ENCODE measurements at places on chromosomes 3 and 15. TPM values are rescaled to one million over a fixed set of nuclear protein-coding genes. Genes with fewer than 3 reads are reported as not detected.

- DNase-seq = no peak
Measured at GRCh38 chr3:73576999-73577461, 47.7 kb downstream of the PDZRN3 start.

BDH1 gene
- total RNA-seq = 6.9 TPM

DNA sequence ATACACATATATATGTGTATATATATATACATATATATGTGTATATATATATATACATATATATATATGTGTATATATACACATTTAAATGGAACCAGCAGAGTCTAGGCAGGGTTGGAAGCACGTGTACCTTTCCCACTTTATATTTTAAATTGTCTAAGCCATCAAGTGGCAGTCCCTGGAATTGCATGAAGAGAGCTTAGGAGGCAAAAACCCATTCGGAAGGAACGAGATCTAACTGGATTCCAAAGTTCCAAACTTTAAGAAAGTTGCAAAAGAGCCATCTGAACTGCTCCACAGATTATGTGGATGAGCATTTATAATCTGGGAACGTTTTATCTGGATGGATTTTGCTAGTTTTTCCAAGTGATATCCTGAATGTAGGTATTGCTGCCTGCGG lies 186.5 kb downstream of the FOXP1 start:
- DNase-seq = no peak

DUOX1 gene
- total RNA-seq = 10.3 TPM

- no peak for DNase-seq
Measured at GRCh38 chr3:180926526-180926925, 14.1 kb downstream of the FXR1 start.

GRCh38 chr3:2851361-2851760 lies 258.8 kb downstream of the IL5RA start:
- DNase-seq = no peak

DNA sequence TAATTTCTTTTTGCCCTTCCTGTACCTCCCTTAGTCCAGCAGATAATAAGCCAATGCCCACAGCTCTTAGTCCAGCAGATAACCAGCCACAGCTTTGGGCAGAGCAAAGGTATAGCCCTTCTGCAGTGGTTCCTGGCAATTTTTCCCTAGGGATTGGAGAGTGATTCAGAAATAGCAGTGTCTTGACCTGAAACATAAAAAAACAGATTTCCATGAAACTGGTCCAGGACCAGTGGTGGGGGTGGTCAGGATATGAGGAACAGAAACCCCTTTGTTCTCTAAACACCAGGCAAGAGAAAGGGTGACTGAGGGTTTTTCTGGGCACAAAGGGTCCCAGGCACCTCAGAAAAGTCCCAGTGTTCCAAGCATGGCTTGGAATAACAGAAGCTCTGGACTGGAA lies 103.4 kb downstream of the ARRDC4 start:
- no peak for DNase-seq

DNA sequence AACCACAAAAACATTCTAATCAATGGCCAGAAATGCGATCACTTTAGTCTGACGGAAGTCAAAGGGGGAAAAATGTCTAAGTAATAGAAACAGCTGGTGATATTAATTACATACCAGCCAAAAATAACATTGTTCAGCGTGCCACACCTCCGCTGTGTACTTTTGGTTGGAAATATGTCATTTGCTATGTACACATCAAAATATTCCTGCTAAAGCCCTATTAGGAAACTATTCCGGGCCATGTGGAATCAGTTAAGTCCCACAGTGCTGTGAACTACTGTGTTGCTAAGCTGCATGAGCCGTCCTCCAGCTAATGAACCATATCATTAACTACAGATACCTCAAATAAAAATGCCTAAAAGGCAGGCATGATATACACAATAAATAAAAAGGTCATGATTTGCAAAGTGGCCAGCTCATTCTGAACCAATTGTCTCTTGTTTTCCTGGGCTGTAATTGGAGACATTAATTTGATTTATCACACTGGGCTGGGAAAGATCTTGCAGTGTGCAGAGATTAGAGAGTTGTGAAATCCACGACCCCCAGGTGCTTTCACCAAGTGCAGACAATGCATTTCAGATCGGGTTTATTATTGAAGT lies 200.5 kb upstream of the LRTM1 start:
- DNase-seq = no peak

- DNase-seq = no peak
Measured at GRCh38 chr3:173685456-173685855, 287.9 kb downstream of the NLGN1 start.

GRCh38 chr3:156751461-156752025 lies 74.6 kb upstream of the LEKR1 start:
- DNase-seq = peak; percentile 56

DNA sequence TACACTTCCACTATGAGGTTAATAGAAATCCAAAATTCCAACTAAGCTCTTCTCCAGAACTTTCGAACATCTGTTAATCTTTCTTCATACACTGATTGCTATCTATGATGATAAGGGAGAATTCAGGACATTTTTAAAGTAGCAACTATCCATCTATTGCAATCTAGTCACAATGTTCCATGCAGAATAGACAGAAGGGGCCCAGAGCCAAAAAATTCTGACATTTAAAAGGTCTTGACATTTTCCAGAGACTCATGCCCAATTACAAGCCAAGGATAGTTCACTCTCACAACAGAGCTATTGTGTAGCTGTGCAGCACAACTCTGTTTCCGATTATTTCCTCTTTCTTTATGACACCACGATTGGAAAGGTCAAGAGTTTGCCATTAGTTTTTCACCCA lies 999.7 kb upstream of the ALCAM start:
- peak; percentile 17 for DNase-seq

DNA sequence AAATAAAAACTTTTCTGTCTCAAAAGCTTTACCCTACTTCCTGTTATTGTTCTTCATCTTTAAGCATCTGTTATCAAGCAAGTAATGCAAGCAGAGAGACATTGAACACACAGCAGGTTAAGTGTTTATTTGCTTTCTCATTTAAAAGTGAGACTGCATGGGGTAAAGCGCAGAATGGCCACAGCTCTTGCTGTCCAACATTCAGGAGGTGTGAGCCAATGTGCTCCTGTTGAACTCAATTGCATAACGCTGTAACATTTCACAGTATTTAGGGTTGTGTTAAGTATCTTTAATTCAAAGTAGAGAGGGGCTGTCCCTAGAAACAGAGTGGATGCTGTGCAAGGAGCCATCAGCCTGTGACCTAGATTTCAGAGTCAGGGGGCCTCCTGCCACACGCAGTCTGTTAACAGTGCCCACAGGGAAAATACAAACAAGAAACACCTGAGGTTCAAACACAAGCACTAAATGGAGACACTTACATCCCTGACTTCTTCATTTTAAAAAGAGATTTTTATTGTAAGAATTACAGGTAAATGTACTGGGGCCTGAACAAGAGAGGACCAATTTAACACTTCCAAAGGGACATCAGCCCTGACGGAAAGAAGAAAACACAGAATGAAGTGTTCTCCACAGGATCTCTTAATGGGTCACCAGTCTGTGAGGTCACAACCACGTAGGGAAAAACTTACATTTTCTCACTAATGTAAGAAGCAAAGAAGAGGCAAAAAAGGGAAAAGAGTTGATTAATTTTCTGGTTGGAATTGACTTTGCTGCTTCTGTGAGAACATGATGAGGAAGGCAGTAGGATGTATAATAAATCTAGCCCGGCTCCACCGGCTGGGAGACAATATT lies 815.1 kb downstream of the VGLL3 start:
- no peak for DNase-seq

DNA sequence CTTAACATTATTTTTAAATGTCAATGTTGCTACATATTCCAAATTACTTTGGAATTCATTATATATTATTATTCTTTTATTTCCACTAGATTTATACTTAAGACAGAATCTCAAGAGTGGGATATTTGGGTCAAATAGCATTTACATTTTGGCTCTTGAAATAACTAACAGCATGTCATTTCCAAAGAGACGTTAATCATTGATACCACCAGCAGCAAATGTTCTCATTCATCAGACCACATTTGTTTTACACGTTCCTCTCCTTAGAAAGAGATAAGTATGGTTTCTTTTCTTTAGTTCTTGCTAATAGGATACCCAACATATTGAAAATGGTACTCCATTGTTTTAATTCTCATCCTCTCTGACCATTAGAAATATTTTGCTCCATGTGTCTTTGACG lies 229.8 kb downstream of the LPP start:
- DNase-seq = no peak

GOLGA8O gene
- total RNA-seq = 1.7 TPM

DNA sequence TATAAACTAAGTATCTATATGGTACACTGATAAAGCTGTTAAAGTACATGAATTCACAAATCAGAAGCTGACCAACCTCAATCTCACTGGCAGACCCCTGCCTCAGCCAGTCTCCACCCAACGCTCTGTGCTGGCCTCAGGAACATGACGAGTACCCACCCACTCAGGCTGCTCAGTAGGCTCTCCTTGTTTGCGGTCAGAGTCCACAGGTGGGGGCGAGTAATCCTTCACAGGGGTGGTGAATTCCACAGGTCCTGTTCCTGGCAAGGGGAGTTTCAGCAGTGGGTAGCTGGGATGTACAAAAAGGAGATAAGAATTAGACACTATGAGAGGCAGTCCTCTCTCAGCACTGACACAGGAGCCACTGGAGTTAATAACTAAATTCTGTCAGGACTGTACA lies 40.9 kb downstream of the SCAP start:
- no peak for DNase-seq

- no peak for DNase-seq
Measured at GRCh38 chr15:90881978-90882721, 2.2 kb upstream of the FES start.

CPA3 gene
- total RNA-seq = 93.3 TPM

GP9 gene
- total RNA-seq = not detected

GRCh38 chr3:25775936-25776335 lies 7.3 kb downstream of the NGLY1 start:
- DNase-seq = no peak

- DNase-seq = no peak
Measured at GRCh38 chr3:18650731-18651130, 225.6 kb upstream of the SATB1 start.
